Activated CD8-positive, alpha-beta T cell treated with anti-CD3 and anti-CD28 coated beads for 36 hours (primary cell): ENCODE measurements at places on chromosomes 3 and 15.

GRCh38 chr3:124397088-124397487 lies 333.2 kb upstream of the UMPS start:
- no peak for DNase-seq

DNA sequence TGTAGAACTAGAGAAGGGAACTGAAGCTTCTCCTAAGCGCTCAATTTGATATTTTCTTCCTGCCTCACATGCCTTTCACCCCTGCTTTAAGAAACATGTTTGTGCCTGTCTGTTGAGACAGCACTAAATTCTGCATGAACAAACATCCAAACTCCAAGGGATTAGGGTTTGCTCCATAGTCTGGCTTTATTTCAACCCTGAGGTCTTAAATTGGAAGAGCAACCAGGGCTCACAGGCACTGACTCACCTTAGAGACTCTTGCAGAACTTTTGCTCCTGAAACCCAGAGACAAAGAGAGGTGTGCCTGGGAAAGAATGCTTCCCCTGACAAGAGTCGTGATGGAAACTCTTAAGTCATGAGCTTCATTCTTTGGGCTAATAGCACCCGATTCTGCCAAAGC lies 393.9 kb upstream of the MCTP2 start:
- no peak for DNase-seq

- DNase-seq, result no peak
Observed at GRCh38 chr3:23113455-23114171, 89.5 kb upstream of the UBE2E2 start.

GRCh38 chr3:189839576-189839975 lies 208.4 kb downstream of the TP63 start:
- DNase-seq, result no peak

DNA sequence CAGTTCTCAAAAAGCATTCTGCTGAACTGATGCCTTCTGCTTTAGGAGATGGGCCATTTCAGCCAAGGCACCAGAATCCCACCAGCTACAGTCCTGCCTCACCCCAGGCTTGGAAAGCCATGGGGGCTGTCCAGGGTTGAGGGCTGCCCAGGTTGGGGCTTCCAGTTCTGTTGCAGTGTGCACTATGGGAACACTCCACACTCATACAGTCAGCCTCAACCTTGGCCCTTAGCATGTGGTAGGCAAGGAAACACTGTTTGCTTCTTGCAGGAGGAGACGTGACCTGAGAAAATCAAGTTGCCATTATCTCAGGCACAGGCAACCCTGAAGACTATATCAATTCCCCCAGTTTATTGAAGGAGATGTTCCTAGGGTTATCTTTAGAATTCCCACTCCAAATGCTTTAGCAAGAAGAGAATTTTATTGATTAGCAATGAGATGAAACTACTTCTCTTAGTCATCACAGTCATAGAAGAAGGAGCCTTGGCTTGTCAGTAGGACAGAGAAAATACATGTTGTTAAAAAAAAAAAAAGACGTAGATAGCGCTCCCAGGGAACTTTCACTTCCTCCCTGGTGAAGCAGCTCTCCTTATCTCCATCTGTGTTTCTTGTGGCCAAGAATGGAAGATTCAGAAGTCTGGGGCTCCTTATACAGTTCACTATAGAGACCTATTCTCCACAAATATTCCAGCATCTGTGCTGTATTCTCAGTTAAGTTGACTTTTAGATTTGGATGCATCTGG lies 38.3 kb upstream of the IL12A start:
- no peak for DNase-seq

DNA sequence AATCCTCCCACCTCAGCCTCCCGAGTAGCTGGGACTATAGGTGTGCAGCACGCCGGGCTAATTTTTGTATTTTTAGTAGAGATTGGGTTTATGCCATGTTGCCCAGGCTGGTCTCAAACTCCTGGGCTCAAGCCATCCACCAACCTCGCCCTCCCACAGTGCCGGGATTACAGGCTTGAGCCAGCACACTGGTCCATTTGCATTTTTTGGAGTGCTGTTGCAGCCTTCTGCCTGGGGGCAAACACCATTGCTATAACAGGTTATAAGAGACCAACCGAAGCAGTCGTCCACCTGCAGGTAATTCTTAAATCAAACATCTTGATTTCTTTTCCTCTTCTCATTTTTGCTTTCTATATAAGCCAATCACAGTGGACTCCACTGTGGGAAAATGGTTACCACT lies 27.7 kb downstream of the ACKR4 start:
- DNase-seq, result no peak

DNA sequence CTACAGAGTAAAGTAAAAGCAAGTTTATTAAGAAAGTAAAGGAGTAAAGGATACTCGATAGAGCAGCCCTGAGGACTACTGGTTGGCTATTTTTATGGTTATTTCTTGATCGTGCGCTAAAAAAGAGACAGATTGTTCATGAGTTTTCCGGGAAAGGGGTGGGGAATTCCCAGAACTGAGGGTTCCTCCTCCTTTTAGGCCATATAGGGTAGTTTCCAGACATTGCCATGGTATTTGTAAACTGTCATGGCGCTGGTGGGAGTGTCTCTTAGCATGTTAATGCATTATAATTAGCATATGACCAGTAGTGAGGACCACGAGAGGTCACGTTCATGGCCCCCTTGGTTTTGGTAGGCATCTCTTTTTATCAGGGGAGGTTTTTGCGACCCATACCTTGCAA lies 213.1 kb downstream of the OSBPL10 start:
- peak; percentile 7 for DNase-seq

- DNase-seq, result no peak
Observed at GRCh38 chr15:35507932-35508638, 37.9 kb downstream of the DPH6 start.

- no peak for DNase-seq
Observed at GRCh38 chr3:71694358-71694999, 30.7 kb downstream of the EIF4E3 start.

DNA sequence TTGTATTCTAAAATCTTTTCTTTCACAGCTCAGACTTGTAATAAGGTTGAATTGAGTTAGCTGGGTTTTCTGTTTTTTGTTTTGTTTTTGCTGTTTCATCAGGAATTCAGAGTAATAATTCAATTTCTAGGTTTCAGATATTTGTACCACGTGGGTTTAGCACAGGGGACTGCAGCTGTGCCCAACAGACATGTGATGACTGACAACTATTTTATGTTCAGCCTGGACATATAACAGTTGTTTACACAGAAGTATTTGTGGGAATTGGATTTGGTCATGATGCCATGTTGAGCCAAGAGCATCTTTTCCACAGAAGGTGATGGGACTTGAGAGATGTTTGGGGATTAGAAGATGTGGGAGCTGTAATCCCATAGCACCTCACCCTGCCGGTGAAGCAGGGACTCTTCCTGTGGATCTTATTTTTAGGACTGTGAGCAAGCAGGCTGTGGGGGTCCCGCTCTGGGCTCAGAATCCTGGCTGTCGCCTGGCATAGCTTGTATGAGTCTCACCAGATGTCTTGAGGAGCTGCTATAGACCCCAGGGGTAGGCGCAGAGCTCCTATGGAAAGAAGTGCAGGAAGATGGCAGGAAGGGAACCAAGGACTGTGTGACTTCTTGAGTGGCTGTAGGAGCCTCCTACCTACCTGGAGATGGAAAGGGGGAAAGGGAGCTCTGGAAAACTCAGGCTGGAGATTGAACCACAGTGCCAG lies 23.7 kb downstream of the PXYLP1 start:
- DNase-seq, result no peak

GRCh38 chr15:35907511-35907910 lies 361.5 kb upstream of the DPH6 start:
- DNase-seq, result no peak

GRCh38 chr3:25056-25455 lies 171.5 kb upstream of the CHL1 start:
- no peak for DNase-seq

DNA sequence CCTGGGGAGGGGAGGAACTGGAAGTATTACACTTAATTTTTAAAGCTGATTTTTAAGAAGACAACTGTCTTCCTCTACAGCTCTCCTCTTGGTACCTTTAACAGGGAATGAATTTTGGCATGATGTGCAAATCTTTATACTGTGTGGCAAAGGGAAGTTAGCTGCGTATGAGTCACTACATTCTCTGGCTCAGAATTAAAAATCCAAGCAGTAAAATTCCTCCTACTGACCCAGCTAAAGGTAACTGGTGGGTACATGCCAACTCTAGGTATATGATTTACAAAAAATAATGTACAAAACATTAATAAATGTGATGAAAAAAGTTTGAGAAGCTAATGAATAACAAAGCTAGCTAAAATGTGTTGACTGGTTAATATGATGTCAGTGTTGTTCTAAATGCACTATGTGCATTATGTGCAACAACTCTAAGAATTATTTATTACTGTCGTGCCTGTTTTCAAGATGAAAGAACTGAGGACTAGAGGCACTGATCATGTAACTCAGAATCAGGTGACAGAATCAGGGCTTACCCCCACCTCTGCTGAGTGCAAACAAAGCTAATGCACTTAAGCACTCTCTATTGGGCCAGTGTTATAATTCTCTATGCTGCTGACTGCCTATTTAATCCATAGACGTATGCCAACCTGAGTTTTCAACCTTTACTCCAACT lies 194.7 kb upstream of the CADPS start:
- no peak for DNase-seq

- DNase-seq, result no peak
Observed at GRCh38 chr3:171058058-171058457, 31.5 kb upstream of the SLC2A2 start.

DNA sequence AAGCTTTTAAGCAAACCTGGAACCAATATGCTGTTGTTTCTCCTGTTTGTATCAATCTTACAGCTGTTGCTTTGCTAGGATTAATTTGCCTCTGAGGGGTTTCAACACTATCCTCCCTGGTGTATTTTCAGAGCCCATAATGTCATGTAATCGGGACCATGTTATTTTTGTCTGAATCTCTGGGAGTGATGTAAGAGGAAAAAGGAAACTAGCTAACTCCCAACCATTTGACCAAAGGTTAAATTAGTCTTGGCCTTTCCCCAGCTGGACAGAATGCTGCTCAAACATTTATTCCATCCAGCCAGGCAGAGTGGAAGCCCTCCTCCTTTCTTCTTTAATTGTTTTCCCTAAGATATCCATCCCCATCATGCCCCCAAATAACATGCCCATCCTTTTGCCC lies 142.2 kb downstream of the ALDH1A2 start:
- no peak for DNase-seq
